HL-60 (cell line): ENCODE measurements at places on chromosomes 2 and 18.

DNA sequence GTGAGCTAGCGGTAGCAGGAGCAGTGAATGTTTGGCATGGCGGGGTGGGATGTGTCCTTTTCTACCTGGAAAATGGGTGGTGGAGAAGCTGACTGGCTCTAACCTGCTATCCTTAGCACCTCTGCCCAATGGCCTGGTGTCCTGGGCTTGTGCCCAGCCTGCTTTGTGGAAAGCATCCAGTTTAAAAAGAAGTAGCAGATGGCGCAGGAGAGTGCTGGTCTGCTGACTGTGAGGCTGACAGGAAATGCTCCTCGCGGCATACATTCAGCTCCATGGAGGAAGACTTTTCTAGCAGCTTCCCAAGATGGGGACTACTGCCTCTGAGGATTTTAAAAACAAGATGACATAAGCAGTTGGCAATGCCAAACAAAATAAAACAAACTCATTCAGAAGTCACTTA lies 56.2 kb upstream of the LYPD6B start:
- DNase-seq, result no peak

GRCh38 chr18:39872651-39873050 lies 2082.4 kb upstream of the PIK3C3 start:
- no peak for DNase-seq

- no peak for DNase-seq
These were observed 193.0 kb upstream of the NETO1 start for GRCh38 chr18:73060666-73061288.

DNA sequence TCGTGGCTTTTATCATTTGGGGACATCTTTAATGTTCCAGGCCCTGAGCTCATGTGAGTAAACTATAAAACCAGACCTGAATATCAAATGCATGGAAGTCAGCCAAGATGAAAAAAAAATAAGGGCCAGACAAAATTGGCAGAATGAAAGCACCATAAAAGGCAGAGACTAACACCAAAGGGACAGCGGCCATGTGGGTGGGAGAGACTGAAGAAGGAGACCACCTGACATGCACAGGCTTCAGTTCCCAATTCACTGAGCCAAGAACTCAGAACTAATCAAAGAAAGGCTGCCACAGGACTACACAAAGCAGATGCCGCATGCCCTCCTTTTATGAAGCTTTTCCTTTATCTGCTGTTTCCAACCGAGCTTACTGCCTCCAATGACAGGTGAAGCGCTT lies 267.1 kb downstream of the RAD51AP2 start:
- no peak for DNase-seq

DNA sequence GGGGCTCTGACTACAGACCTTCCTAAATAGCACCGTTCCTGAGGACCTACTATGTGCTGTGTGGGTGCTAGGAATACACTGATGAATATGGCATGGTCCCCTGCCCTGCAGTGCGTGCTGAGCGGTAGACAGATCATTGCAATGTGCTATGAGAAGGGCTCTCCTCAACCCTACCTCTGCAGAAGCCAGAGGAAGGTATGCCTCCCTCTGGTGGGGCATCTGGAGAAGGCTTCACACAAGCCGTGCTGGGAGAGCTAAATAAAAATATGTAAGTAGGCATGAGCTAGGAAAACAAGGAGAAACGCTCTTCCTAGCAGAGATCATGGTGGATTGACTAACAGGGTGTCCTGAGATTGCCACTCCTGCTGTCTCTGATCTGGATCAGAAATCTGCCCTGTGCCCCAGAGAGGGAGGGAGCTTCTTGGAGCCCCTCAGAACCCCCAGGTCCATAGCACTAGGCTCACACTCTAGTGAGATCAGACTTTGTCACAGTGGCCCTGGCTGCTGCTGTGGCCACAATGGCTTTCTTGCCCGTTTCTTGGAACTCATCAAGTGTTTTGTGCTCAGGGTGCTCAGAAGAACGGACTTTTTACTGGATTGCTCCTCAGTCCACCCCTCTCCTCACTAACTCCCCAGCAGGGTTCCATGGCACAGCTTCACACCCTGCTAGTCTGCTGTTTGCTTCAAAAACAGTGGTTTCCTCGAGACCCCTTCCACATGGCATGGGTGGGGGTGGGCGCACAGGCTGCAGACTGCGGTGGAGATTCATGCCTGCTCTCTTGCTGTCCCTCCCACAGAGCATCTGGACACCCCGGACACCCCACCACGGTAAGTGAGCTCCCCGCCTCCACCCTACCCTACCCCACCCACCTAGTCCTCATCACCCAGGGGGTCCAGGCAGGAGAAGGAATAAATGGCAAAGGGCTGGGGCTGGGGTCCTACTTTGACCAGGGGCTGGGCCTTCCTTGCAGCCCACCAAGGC lies 14.2 kb downstream of the SIGLEC15 start:
- no peak for DNase-seq

GRCh38 chr2:28239207-28239606 lies 153.5 kb upstream of the FOSL2 start:
- no peak for DNase-seq

GRCh38 chr2:30115141-30115980 lies 31.4 kb upstream of the YPEL5 start:
- peak; percentile 39 for DNase-seq

DNA sequence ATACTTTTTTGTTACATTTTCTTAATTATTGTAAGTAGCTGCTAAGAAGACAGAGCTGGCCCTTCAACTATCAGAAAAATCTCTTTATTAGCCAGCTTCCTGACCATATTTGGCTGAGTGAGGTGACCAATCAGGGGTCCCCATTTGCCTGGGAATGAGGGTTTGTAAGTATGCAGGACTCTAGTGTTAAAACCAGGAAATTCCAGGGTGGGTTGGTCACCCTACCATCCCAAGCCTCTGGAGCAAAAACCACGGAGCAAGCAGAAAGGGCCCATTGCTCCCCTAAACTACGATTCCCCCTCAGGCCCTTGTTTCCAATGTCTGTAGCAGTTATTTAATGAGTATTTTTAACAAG lies 165.6 kb upstream of the NCKAP5 start:
- DNase-seq, result no peak

DNA sequence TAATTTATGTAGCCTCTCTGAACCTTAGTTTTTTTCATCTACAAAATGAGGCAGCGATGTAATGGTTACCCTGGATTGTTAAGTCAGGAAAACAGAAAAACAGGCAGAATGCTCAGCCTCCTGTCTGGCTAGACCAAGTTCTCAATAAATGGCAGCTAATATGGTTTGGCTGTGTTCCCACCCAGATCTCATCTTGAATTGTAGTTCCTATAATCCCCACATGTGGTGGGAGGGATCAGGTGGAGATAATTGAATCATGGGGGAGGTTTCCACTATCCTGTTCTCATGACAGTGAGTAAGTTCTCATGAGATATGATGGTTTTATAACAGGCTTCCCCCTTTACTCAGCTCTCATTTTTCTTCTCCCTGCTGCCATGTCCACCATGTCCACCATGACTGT lies 220.0 kb downstream of the CMPK2 start:
- no peak for DNase-seq

- DNase-seq, result peak; percentile 79
These were observed 114.7 kb upstream of the STON1 start for GRCh38 chr2:48414980-48415835.

DNA sequence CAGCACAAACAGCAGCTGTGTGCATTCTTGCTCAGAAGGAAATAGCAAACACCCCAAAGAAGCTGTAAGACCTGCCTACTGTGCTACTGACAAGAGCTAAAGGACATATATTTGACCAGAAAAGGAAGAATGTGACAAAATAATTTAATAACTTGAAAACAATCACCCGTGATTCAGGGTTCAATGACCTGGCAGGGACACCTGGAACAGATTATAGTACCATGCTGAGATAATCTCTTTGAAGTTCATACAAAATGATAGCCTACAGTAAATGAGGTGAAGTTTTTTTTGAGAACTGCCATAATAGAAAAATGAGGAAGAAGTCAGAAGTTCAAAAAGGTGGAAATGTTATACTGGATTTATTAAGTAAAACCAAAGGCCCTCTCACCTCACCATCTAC lies 324.8 kb upstream of the GULP1 start:
- DNase-seq, result no peak

- no peak for DNase-seq
These were observed 209.2 kb upstream of the DCC start for GRCh38 chr18:52130624-52131301.

DNA sequence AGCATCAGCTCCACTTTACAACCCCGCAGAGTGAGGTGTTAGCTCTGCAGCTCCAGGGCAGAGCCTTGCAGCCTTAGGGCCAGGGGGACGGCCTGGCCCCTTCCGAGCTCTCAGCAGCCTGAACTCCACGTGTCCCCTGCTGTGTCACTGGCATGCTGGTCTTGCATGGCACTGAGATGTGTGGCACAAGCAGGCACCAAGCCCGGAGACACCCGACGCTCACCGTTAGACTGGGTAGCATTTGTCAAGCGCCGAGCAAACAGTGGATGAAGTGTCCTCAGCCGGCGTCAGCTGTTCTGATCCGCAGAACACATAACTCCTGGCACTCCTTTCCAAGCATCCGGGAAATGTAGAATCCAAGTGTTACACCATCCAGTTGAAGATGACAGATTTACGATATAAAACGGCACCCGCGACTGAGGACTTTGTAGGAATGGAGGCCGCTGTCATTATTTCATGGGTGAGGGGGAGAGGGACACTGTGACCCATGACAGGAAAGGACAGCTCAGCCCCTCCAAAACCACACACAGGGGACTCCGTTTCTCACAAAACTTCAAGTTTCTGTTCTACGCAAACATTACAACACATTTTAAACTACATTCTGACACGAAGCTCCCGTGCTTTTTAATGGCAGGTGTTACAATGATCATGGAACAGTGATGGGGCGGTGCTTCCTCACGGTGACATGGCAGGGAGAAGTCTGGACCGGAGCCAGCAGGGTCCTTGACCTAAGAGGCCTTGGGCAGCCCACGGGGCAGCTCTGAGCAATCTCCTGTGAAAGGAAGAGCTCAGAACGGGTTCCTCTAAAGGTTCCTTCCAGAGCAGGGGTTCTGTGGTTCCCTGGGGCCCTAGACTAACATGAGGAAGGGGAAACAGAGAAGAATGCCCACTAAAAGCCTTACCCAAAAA lies 89.4 kb downstream of the HDAC4 start:
- no peak for DNase-seq

GRCh38 chr18:24003903-24004640 lies 10.5 kb upstream of the TTC39C start:
- no peak for DNase-seq

DNA sequence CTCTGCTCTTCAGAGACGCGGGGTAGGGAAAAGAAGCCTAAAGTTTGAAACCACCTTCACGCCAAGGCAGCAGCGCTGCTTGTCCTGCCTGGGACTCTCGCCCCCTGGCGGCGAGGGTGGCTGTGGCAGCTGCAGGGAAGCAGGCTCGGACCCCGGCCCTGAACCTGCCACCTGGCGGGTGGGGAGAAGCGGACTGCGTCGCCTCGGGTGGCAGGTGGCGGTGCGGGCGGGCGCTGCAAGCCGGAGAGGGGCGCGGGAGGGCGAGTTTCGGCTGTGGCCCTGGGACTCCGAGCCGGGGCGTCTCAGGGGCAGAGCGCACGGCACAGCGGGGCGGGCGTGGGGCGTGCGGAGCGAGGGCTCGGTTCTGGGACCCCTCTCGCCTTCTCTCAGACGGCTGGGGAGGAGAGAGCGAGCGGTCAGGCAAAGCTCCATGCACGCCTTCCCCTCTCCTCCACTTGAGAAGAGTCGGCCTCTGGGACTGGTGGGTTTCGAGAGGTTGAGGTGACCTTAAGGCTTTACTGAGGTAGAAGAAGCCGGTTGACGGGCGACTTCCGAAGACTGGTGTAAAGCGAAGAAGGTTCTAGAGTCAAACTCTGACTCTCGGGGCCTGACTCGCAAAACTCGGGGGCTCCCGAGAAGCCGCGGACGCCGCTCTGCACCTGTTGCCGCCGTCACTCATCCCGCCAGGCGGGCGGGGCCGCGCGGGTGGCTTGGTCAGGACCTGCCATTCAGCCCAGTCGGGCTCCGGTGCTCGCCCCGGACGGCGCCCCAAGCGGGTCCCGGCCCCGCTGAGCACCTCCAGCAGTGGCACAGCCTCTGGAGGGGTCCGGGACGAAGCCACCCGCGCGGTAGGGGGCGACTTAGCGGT lies 1.1 kb upstream of the BOLL start:
- no peak for DNase-seq

- no peak for DNase-seq
These were observed 224.3 kb downstream of the NDUFA10 start for GRCh38 chr2:239800785-239801386.

DNA sequence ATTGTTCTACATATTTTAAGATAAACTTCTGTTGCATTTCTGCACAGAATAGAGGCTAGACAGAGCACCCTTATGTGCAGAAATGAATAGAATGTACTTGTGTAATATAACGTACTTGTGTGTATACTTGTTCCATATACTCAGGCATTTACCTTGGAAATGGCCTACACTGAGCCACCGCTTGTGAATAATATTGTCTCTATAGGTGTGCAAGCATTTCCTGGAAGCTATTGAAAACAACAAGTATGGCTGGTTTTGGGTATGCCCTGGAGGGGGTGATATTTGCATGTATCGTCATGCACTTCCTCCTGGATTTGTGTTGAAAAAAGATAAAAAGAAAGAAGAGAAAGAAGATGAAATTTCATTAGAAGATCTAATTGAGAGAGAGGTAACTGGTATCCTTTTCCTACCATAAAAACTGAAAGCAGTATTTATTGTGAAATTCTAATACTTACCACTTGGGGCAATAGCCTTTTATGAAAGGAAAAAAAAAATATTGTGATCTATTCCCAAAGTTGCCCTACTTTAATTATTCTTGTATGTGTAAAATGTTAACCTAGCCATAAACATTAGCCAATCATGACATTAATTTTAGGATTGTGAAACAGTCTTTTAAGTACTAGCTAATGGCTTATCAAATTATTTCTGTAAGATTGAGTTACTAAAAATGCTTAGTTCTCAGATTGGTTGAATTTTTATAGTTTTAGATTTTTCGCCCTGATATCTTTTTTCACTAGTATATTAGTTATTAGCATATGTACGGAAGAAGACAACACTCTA lies 18.0 kb downstream of the ZC3H15 start:
- DNase-seq, result no peak

GRCh38 chr2:156279446-156280150 lies 52.9 kb downstream of the NR4A2 start:
- no peak for DNase-seq

GRCh38 chr2:137507237-137507636 lies 457.0 kb upstream of the HNMT start:
- DNase-seq, result no peak

DNA sequence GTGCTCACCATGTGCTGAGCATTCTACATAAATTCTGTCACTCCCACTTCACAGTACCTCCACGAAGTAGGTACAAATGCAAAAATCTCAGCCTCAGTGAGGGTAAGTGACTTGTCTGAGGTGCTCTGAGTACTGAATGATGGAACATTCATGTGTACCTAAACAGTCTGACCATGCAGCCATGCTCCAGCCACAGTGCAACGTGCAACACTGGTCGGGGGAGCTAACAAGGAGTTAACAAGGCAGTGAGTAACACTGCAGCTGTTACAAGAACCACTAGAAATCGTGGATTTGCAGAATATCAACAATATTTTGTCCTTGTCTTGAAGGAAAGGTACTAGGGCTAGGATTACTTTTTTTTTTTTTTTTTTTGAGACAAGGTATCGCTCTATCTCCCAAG lies 36.6 kb upstream of the NDUFV2 start:
- no peak for DNase-seq

- no peak for DNase-seq
These were observed 24.1 kb downstream of the PLCD4 start for GRCh38 chr2:218631837-218632236.
